Activated gamma-delta T cell (primary cell): ENCODE measurements at places on chromosomes 11 and 22.

- no peak for DNase-seq
Observed at GRCh38 chr11:9660886-9661285, 3.0 kb upstream of the SWAP70 start.

DNA sequence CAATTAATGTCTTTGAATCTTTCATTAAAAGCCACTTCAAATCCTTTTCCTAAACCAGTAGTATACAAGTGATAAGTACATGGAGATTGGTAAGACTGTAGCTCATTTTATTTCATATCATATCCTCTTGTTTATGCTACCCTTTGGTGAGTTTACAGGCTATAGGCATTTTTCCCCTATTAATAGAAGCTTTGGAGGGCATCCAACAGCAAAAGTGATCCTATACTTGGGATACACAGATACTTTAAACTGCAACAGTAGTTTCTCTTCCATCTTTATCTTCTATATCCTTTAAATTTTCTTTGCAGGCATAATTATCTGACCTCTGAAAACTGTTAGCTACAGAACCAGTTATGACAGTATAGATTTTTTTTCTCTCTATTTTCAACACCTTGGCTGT lies 114.5 kb upstream of the SPON1 start:
- DNase-seq = no peak

DNA sequence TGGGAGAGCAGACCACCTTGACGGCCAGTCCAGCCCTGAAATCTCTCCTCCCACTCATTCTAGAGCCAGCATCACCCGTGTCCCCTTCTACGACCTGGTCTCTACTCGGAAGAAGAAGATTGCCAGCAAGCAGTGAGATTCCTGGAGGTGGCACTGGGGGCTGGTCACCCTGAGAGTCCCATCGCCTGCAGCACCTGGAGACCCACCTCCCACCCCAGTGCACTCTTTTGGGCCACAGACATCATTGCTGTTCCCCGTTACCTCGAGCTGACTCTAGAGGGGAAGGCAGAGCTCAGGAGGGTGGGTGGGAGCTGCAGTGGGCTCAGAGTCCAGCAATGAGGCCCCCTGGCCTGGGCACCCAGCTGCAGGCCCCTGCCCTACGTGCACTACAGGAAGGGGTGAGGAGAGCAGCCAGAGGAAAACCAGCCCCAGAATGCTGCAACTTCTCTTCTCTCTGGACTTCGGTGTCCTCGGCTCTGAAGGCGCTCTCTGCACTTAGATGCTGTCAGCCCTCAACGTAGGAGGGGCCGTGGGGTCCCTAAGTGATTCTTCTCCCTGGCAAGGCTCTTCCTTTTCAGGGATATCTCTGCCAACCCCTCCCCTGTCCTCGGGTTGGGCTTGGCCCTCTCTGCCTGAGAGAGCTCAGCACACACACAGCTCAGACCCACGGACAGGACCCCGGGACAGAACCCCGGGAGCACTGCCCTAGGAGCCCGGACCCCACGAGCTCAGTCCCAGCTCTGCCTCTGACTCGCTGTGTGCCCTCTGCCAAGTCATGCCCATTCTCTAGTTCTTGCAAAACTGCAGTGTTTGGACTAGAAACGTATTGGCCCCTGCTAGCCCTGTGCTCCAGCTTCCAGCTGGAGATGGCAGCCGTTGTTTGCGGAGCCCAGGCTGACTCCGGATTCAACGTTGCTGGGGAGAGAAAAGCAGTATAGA lies 31.3 kb downstream of the CYTH4 start:
- no peak for DNase-seq

DNA sequence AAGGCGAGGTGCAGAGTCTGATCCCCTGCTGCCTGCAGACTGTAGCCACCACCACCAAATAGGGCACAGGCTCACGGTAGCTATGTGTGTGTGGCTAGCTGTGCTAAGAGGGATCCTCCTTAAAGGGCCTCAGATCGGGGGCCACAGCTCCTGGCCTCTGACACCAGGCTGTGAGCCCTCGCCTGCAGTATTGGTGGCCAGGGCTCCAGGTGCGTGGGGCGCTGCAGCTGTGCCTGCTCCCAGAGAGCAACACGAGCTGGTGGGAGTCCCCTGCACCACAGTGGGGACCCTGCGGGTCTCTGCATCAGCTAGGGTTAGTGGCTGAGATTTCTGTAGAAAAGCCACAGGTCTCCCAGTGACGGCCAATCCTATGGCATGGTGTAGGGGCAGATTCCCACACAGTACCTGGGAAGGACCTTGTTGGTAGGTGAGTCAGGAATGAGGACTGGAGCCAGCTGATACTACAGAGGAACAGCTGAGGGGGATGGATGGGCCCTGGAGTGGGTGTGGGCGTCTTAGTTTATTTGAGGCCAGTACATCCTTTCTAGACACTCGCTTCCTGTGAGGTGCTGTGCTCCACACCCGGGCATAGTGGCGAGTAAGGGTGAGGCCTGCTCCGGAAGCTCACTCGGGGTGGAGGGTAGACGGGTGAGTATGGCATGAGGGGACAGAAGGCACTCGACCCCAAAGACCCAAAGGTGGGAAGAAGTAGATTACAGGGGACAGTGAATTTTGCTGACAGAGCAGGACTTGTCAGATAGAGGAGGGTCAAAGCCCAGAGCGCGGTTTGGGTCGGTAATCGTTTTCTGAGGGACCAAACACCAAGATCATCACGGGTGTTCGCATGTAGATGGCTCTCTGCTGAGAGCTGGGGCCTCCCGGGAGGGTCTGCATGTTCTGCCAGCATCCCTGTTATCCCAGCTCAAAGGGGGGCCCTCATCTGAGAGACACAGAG lies 212.5 kb downstream of the TBC1D22A start:
- DNase-seq = no peak

- DNase-seq = no peak
Observed at GRCh38 chr11:8503910-8504364, 90.1 kb downstream of the STK33 start.

DNA sequence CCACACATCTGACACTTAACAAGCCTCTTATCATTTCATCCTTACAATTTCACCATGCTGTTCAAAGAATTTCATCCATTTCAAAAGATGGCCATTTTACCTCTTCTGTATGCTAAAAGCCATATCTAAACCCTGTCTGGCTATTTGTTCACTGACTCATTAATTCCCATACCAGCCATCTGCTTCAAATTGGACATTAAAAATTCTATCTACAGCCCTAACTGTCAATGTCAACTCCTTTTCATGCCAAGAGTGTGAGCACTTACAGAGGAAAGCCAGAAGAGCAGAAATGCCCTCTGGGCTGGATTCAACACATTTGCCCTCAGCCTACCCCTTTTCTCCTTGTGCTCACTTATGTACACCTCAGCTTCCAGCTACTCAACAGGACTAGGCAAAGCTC lies 59.2 kb downstream of the SYTL2 start:
- DNase-seq = no peak

- no peak for DNase-seq
Observed at GRCh38 chr11:71332447-71332846, 80.1 kb upstream of the SHANK2 start.

DNA sequence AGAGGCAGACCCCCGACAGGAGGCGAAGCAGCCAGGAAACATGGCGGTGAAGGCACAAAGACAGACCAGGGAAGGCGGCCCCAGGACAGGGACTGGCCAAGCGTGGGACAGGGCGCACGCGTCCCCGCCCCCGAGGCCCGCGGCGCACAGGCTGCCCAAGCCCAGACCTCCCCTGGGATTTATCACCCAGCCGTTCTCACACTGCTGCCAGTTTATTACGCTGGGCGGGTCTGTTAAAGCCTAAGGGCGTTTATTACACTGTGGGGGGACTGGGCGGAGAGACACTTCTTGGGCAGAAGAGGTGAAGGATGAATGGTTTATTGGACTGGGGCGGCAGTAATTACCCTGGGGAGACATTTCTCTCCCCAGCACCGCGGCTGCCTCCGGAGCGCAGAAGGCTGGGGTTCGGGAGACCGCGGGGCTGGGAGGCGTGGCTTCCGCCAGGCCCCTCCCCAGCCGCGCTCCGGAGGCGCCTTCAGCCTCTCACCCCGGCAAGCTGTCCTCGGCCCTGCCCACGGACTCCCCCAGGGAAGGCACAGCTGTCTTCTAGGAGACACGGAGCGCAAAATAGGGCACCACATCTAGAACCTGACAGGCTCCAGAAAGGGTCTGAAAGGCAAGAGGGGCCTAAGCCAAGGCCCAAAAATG lies 47.1 kb downstream of the SLC22A12 start:
- DNase-seq = no peak

GRCh38 chr11:76233196-76233921 lies 27.1 kb upstream of the WNT11 start:
- DNase-seq = no peak

DNA sequence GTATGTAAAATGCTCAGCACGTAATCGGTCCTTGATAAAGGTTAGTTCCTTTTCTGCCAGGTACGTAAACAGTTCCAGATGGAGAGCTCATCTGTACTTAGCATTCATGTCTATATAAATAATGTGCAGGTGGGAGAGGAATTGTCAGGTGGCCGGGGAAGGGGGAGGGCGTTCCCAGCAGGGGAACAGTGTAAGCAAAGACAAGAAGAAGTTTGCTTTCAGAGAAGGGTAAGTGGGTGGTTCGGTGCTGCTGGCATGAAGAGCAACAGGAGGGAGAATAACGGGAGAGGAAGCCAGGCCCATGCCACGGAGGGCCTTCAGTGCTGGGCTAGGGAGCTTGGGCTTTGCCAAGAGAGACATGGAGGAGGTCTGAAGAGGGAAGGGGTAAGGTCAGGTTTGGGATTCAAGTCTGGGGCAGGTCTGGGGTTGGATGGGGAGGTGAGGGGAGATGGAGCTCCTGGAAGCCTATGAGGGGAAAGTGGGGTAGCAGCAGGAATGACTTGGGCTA lies 11.4 kb upstream of the WNT11 start:
- DNase-seq = no peak

GRCh38 chr11:2219318-2220017 lies 47.9 kb upstream of the TH start:
- no peak for DNase-seq

DNA sequence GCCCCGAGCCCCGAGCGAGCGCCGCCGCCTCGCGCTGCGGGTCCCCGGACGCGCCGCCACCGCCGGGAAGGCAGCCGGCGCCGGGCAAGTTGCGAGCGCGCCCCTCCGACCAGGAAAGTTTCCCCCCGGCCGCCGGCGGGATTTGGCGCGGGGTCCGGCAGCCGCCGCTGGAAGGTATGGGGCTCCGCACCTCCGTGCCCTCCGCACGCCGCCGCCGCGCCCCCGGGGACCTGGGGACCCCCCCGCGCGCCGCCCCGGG lies 281 bp downstream of the TSPAN18 start:
- no peak for DNase-seq

DNA sequence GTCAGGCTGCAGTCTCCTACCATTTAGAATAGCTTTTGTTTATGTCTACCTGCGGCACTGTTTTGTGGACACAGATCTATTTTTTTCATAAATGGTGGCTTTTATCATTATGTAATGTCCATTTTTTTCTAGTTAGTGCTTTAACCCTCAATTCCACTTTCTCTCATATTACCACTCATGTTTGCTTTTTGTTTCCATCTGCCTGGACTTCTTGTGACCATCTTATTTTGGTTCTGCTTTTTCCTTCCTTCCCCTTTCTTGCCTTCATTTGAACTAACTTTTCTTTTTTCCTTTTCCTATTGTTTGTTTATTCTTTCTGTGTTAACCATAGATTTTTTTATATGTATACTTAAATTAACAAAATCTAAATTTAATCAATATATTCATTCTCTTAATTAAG lies 98.5 kb upstream of the SLC22A12 start:
- no peak for DNase-seq

- DNase-seq = no peak
Observed at GRCh38 chr22:49512487-49513165, 315.0 kb downstream of the BRD1 start.
